ENCODE measurements at places on chromosomes 2 and 18.

DNA sequence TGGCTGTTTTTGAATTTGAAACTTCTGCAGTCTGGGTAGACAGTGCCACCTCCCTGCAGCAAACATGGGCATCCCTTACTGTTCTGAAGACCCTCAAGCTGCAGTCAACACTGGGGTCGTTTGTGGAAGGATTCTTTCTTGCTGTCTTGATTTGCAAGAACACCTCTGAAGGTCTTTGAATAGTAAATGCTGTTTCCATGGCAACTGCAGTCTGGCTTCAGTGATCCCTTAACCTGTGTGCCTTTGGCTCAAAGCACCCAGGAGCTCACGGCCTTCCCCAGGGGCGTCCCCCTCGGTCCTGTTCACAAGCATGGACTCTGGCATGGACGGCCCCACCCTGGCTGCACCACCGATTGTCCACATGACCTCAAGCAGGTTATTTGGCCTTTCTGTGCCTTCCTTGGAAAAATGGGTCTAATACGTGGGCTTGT, 38.3 kb downstream of the LRRFIP1 start:
- peak; percentile 79 for DNase-seq

DNA sequence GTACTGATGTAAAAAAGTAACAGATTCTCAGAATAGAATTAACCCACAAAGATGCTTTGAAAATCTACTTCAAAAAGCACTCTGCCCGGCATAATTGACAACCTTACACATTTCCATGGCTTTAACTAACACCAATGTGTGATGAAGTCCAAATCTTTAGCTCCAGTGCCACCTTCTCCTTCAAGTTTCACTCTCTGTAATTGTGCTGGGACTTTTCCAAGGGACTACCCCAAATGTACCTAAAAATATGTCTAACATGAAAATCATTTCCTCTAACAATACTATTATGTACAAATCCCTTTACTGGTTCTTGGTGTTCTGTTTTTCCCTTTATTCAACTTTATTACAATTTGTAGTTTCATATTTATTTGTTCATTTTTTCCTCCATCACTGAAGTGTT, 20.6 kb upstream of the UBE2E3 start:
- no peak for DNase-seq

- peak; percentile 3 for DNase-seq
Measured at GRCh38 chr2:229485857-229486256, 214.8 kb upstream of the PID1 start.

DNA sequence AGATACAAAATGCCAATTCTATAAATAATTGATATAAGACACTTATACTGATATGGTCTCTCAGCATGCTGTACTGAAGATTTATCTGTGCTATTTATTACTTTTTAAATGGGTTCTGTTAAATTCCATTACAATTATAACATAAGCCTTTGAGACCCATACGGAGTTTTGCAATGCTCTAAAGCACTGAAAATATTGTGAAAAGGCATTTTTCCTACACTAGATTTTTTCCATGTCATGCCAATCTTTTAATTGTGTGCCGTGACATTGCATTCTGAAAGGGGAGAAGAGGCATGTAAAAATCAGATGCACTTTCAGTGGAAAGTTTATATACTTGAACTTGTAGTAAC, 46.5 kb downstream of the EFEMP1 start:
- no peak for DNase-seq

DNA sequence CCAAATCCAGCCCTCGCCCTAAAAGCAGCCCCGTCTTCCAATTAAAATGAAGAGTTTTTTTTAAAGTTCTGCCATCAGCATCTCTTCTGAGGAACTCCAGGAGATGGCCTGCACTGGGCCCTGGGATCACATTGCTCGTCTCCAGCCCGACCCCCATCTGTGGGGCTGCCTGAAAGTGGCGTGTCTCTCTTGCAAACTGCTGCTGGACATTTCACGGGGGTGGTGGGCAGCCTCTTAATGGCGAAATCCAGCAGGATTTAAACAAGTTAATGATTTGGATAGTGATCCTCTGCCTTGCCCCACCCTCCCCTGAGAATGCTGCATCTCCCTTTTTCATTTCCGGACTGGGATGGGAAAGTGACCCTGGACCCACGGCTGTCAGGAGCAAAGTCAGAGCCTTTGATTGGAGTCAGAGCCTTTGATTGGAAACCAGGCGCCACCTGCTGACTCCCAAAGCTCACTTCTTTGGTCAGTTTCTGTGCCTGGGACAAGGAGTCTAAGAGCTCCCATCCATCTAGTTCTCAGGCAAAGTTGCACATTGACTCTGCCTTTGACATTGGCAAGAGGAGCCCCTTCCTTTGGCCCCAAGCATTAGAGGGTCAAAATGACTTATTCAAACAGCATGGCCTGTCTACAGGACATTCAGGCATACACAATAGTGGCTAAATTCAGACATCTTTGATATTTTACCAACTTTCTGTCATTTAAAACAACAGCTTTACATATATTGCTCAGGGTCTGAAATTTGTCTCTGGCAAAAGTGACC, 155.2 kb downstream of the SH3BP4 start:
- DNase-seq = peak; percentile 84

DNA sequence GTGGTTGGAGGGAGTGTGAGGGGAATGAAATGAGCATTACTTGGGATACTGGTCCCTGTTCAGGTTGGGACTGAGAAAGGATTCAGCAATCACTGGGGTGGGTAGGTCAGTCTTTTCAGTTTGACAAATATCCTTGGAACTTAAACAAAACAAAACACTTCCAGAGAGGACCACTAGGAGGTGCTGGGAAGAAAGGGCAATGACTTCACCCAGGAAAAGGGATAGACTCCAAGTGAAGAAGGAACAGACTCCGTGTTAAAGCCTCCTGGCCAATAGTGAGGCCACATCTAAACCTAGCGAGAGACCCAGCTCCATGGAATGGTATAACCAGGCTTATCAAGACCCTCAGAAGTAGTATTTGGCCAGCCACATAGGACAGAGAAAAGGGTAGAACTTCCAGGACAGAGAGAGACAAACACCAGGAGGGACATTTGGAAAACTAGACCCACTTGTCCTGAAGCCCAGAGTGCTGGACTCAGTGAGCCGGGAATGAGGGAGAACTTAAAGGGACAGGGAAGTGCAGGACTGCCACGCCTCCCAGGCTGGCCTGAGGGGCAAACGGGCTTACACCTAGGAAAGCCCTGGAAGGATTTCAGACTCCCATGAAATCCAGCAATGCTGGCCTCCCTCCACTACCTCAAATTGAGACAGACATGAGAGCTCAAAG, 19.6 kb upstream of the KCNG3 start:
- DNase-seq = peak; percentile 72

- DNase-seq = no peak
Measured at GRCh38 chr2:105397025-105397722, 1.7 kb downstream of the FHL2 start.

DNA sequence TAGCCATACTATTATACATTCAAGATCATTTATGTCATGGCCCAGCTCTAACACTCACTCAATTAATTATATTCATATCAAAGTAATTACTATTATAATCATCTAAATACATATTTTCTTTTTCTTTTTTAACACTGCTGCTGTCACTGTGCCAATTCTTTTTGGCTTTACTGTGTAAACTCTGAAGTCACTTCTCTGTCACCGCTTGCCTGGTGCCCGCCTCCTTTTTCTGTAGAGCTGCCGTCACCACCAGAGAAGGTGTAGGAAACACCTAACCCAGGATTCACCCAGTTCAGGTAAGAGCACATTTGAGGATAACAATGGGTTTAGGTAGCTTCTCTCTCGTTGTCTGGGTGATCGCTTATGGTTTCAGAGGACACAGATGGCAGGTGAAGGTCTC, 93.3 kb downstream of the AOX1 start:
- no peak for DNase-seq

- DNase-seq = no peak
Measured at GRCh38 chr2:149745396-149746230, 158.0 kb upstream of the MMADHC start.

DNA sequence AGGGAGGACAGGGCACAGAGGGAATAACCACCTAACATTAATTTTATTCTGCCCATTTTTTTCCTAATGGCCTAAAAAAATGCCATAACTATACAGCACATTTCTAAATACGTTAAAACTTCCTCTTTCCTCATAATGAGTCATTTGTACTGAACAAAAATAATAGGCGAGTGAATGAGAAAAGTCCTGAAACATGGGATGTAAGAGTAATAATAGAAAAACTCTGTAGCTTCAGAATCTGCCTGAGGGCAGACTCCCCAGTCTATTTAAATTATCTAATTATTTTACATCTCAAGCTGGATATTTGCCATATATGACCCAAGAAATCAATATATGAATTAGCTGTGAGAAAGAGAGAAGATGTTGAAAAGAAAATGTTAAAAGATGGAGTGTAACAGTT, 285.1 kb downstream of the TMX3 start:
- DNase-seq = no peak

- DNase-seq = no peak
Measured at GRCh38 chr2:20624884-20625485, 25.9 kb downstream of the HS1BP3 start.

- DNase-seq = no peak
Measured at GRCh38 chr18:9069601-9070000, 32.9 kb upstream of the NDUFV2 start.

GRCh38 chr2:118112771-118113334, 24.6 kb downstream of the INSIG2 start:
- no peak for DNase-seq

- DNase-seq = no peak
Measured at GRCh38 chr2:134917888-134918525, 615 bp upstream of the CCNT2 start.

DNA sequence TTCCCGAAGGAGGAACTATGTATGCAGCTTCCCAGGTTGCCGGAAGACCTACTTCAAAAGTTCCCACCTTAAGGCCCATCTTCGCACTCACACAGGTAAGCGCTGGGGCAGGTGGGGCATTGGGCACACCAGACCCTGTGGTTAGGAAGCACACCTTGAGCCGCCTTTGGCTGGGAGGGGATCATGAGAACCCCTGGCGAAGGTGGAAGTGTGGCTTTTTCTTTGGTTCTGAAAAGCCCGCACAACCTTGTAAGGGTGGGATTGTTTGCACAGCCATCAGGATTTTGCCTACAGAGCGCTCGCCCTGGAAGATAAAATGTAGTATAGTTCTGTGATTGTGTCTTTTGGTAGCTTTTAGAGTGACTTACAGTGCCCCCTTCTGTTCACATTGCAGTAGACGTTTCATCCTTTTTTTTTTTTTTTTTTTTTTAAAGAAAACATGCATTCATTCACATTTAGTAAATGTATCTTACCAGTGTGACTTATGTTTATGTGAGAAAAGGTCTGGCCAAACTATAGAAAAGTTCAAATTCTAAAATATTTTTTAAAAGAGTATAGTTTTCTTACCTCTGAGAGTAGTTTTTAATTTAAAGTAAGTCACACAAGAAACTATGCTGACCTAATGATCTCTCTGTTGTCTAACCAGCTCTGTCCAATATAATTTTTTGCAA, 5.3 kb downstream of the KLF11 start:
- DNase-seq = peak; percentile 67

DNA sequence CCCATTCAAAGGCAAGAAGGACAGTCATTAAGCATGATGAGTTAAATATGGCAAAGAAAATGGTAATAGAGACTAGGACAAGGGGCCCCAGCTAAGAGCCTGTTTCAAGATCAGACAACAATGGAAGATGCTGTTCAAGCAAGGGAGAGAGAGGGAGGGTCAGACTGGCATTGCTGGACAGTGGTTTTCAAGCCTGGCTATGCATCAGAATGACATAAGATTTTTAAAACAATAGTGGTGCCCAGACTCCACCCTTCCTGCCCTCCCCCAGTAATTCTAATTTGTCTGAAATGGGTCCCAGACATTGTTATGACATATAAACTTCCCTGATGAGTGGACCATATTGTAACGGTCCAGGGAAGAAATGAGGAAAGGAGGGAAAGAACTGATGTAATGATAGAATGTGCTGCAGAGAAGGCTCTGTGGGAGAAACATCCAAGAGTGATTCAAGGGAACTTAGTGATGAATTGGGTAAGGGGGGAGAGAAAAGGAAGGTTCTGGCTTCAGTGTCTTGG, 112.9 kb upstream of the TRIB2 start:
- no peak for DNase-seq

- no peak for DNase-seq
Measured at GRCh38 chr2:177586154-177586553, 193.6 kb downstream of the AGPS start.

GRCh38 chr2:174633623-174633930, 36.0 kb upstream of the WIPF1 start:
- DNase-seq = peak; percentile 20

GRCh38 chr2:24740142-24740541, 53.0 kb downstream of the PTRHD1 start:
- DNase-seq = no peak

GRCh38 chr2:5985536-5986385, 293.6 kb downstream of the SOX11 start:
- peak; percentile 69 for DNase-seq

DNA sequence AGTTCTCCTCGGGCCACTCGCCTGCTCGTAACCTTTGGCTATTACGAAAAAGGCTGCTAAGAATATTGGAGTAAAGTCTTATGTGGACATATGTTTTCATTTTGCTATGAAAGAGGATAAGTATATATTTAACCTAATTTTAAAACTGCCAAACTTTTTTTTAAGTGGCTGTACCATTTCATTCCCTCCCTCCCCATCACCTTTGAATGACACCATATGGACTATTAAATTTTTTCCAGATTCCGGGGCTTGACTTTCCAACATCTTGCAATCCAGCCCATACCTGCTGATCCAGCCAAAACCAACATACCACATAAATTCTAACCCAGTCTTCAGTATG, 31.5 kb downstream of the REEP1 start:
- no peak for DNase-seq

- no peak for DNase-seq
Measured at GRCh38 chr2:138654146-138654545, 126.0 kb downstream of the NXPH2 start.

DNA sequence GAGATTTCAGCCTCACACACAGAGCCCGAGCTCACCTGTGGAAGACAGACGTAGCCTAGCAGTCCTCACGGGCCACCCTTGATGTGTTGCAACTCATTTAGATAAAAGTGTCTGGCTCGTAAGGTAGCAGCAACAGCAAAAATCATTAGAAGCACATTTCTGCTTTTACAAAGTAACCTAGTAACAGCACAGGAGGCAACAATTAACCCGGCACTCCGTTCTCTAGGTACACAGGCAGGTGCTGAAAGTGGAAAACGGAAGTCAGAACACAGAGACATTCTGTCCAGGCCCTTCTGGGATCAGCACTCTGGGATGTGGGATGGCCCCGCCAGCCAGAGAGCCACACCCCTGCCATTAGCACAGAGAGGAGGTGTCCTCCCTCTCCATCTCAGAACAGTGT, 99.3 kb downstream of the KLHL29 start:
- no peak for DNase-seq
